ENCODE measurements at places on chromosomes 5 and 9.

DNA sequence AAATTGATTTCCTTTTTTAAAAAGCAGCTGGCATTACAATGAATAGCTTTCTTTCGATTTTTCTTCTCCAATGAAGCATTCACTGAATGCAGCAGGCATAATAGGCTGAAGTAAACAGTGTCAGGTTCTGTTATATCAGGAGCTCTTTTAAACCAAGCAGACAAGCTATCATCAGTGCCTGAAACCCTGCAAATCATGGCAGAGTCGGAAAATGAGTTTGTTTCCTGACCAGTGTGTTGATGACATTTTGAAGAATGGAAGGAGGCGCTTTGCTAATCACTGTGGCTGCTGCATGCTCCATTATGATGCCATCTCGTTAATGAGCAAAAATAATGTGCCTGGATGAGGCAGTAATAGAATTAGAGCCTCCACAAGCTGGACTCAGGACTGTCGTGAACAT is 284.5 kb downstream of the ZNF608 start:
- DNase-seq, result peak; percentile 96

DNA sequence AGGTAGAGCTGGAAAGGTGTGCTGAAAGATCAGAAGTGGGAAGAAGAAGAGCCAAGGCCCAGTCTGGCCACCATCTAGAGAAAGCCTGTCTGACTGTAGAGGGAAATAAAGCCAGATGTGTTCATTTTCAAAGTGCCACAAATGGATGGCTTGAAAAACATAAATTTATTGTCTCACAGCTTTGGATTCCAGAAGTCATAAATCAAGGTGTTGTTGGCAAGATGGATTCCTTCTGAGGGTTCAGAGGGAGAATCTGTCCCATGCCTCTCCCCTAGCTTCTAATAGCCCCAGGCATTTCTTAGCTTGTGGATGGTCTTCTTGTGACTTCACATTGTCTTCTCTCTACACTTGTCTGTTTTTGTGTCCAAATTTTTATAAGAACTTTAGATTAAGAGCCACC is 6.2 kb upstream of the PRELID2 start:
- DNase-seq, result no peak

DNA sequence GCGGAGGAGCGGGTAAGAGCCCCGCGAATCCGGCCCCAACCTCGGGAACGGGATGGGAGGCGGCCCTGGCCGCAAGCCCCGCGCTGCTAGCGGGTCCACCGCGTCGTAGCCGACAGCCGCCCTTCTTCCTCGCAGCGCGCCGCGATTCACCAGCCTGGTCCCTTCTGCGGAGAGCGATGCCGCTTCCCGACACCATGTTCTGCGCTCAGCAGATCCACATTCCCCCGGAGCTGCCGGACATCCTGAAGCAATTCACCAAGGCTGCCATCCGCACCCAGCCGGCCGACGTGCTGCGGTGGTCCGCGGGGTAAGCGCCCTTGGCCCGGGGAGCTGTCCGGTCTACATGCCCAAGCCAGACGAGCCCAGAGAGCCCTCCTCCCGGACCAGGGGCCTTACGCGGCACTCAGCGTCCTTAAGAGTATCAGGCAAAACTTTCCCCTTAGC is 335 bp downstream of the ROPN1L start:
- DNase-seq, result peak; percentile 55

DNA sequence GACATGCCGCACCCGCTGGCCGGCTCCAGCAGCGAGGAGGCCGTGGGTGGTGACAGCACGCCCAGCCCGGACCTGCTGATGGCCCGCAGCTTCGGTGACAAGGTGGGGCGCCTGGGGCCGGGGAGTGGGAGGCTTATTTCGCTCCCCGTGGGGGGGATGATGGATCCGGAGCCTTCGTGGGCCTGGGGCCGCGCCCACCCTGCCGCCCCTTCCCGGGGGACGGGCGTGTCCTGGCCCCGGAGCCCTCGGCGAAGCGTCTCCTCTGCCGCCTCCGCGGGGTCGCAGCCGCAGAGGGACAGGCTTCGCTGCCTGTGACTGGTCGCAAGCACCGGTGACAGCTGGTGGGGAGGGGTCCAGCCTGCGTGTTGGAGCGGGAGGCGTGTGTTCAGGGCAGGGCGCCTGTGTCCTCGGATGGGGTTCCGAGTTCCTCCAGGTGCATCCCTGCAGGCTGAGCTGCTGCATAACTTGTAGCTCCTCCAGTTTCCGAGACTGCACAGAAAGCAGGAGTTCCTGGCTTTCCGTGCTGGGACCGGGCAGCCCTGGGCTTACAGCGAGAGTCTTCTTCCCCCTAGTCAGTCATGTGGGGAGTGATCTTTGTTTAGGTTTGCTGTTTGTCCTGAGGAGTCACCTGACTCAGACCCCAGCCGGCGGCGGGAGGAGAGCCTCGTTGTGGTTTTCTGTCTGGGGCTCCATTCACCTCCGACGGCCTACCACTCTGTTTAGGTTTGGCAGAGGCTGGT is 666 bp downstream of the SNX30 start:
- DNase-seq, result peak; percentile 43

DNA sequence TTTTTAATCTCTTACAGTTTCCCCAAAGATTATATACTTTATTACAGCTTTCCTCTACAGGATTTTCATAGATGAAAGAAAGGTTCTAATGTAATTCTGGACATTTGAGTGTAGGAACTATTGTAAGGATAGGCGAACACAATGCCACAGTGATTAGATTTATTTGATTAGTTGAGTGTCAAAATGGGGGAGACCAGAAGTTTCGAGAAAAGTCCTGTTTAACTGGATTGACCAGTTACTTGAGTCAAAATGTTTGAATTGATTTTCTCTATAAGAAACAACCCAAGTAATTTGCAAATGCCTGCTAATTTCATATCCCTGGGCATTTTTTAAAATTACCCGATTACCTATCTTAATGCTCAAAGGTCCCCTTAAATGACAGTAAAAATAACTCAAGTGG is 50.6 kb downstream of the SMARCA2 start:
- no peak for DNase-seq

GRCh38 chr5:102857076-102857818 is 102.1 kb downstream of the PAM start:
- no peak for DNase-seq

DNA sequence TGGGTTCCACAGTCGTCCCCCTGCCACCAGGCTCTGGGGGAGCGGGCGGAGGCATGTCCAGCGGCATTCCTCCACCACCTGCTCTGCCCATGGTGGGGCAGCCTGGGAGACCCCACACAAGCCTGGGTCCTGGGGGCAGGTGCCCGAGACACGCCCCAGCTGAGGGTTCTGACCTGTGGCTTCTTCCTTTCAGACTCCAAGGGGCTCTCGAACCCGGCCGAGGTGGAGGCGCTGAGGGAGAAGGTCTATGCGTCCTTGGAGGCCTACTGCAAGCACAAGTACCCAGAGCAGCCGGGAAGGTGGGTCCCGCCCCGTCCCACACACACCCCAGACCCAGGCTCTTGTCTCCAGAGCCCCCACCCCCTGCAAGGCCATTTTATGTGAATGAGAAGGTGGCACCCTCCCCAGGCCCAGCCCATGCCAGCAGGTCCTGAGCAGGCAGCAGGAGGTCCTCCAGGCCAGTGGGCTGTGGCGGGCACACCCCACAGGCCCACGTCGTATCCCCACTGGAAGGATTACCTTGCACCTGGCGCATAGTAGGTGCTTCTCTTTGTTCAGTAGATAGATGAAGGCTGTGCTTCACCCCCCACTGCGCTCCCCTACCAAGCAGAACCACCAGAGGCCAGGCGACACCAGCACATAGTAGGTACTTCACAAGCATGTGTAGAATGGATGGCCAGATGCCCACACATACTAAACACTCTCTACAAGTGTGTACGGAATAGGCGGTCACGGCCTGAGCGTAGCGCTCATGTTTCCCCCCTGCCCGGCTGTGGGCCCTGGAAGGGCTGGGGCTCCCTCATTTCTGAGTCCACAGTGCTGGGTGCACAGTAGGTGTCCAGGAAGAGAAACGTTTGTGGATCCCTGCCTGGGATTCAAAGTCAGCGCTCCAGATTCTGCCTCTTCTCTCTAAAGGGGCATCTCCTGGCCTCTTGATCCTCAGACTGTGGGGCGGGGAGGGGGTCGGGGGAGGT is 107.9 kb downstream of the RXRA start:
- DNase-seq, result no peak

DNA sequence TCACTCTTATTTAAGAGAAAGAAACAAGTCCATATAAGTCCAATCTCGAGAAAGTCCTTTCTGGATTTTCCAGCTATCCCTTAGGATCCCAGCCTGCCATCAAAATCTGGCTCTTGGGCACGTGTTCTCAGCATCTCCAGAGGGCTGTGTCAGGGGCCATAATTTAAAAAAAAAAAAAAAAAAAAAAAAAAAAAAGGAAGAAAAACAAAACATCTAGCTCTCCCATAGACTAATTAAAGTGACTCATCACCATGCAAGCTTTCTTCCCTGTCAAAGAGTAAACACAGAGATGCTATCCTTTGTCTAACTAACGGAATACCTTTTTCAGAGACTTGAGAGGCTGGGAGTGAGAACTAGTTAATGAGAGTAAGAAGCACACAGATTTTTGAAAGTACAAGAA is 44.9 kb upstream of the MYO10 start:
- no peak for DNase-seq

DNA sequence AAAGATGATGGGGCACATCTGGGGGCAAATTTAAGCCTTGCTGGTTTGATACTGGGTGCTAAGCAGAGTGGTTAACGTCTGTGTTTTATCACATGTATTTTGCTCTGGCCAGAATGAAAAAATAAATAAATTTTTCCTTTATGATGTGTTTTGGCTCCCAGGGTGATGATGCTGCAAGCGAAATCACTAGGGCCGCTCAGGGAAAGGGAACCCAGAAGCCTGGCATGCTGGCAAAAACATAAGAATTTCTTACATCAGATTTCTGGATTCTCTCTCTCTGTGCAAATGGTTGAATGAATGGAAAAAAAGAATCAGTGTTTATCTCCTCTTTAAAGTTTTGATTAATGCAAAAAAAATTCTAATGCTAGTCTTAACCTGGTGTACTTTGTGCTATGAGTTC is 1975.2 kb upstream of the C9orf72 start:
- DNase-seq, result no peak

DNA sequence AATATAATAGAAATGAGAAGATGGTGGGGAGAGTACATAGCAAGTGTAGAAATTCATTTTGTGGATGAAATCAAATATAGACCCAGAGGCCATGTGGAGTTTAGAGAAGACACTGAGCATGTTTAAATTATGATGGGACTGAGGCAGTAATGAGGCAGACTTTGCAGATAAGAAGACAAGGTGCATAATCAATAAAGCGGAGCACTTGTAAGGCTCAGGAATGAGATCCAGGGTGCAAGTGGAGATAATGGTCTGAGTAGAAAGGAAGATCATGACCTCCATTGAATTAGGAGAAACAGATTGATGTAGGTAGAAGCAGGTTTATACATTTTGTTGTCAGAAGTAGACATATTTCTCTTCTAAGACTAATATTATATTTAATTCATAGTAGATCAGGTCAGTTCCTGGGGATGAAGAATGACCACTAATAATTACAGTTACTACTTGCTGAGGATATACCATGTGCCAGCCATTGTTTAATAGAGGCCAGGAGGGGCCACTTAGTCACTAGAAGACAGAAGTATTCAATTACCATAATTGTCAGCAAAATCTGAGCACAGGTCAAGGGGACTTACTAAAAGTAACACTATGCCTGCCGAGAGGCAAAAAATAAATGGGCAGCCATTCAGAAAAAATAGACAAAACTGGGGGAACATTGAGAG is 479.8 kb downstream of the DNAH5 start:
- no peak for DNase-seq

GRCh38 chr5:1174122-1174936 is 27.1 kb upstream of the SLC6A19 start:
- no peak for DNase-seq

GRCh38 chr5:35443803-35444595 is 173.7 kb upstream of the SPEF2 start:
- no peak for DNase-seq

- DNase-seq, result no peak
Observed at GRCh38 chr5:34858790-34859189, 19.8 kb downstream of the TTC23L start.

DNA sequence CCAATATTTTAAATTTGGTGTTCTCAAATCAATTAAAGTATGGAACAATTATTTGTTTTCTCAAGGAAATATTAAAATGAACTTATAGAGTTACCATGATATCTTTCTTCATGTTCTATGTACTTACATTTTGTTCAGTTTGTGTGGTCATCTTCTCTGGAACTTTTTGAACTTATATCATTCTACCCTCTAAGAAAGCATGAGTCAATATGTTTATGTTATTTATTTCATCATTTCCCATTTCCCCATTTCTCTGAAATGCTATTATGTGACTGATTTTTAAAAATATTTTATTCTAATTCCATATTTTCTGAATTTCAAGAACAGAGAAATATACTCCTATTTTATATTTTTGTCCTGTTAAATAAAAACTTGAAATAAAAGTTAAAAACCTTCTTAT is 123.5 kb upstream of the ACOT12 start:
- no peak for DNase-seq

Measured in NCI-H748 treated with DMSO at 0.1 percent for 48 hours (cell line).